ENCODE measurements at places on chromosomes 5 and 9.
A peak's percentile ranks its signal among the peaks of the same experiment; 100 is the strongest.

- peak; percentile 16 for DNase-seq
These were observed 9.9 kb downstream of the REEP2 start for GRCh38 chr5:138448481-138449398.

DNA sequence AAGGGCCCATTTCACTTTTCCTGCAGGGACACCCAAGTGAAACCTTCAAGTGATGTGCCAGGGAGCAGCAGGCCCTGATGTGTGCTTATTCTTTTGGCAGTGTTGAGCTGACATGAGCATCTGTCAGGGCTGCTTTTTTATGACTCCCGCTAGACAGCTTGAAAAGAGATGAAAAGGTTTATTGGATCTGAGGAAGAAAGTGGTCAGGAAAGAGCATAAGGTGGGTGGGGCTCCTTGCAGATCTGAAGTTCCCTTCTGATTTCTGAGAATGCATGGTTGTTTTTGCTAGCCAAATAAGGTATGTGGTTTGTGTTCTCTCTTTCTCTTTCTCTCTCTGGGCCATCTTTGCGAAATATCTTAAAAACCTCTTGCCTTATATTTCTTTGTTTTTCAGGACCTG is 316.1 kb downstream of the DMRT2 start:
- no peak for DNase-seq

- no peak for DNase-seq
These were observed 20.1 kb upstream of the TMEFF1 start for GRCh38 chr9:100452894-100453293.

DNA sequence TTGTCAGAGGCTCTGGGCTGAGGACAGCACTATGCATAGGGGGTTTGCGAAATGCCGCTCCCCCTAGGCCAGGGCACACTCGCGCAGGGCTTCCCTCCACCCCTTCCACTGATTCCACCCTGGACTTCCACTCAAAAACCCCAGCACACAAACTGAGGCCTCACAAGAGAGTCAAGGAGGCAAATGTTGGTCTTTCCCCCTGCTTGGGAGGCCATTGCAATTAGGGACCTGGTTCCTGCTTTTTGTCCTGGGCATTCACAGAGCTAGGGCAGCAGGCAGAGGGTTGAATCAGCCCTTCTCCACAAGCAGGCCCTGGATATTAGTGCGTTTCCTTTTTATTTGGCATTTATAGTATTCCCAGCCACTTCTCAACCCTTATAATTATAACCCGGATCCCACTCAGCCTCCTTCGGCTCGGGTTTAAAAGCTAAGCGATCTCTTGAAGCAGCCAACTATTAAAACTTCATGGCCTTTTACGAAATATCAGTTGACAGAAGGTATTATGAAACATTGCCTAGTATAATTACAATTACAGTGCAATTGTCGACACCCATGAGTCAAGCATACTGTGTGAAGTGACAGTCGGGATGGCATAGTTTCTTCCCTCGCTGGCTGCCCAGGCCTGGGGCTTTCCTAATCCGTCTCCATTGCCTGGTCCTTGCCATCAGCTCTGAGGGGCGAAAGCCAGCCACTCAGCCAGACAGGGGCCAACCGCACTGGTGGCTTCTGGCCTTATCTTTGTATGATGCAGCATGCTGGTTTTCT is 285.5 kb upstream of the MAP3K1 start:
- no peak for DNase-seq

GRCh38 chr9:79300068-79300467 is 271.7 kb upstream of the TLE4 start:
- DNase-seq: no peak

GRCh38 chr9:76365028-76365427 is 29.2 kb downstream of the RFK start:
- peak; percentile 45 for DNase-seq

Measured in fibroblast of skin of abdomen (primary cell).